RPMI8226 (cell line): ENCODE measurements at places on chromosomes 4 and X.
A peak's percentile ranks its signal among the peaks of the same experiment; 100 is the strongest.

DNA sequence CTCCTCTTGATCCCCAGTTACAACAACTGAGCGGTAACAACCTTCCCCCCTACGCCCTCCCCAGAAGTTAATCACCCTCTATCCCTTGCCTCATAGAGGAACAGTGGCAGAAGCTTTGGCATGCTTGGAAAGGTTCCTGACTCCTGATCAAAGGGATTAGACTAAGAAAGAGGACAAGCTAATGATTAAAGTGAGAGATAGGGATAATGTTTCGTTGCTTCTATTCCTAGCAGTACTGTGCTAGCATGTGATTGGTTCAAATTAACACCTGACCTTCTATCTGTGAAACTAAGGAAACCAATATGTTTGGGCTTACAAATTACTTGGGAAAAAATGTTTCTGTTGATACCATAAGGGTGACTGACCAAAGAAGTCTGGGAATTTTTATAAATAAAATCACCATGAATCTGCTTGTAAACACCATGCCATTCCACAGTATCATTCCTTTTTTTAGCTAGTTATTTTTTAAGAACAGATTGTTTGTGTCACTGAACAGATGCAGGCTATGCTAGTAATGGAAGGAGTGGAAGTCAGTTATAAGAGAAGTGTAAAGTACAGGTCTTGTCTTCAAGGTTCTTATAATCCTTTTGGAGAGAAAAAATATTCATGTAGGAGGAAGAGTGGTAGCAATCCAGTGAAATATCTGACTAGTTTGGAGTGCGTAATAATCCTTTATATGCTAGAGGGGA, 11.3 kb upstream of the ATP1B4 start:
- no peak for DNase-seq

DNA sequence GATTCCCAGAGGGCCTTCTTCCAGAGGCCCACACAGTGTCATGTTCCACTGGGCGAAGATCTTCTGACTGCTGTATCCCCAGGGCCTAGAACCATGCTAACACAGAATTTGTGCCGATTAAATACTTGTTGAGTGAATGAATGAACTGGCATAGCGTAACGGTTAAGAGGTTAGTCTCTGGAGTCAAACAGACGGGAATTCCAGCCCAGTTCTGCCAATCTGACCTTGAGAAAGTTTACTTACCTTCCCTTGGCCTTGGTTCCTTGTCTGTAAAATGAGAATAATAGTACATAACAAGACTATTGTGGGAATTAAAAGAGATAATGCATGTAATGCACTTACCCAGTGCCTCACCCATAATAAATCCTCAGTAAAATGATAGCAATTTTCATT, 58.3 kb upstream of the PLAC1 start:
- no peak for DNase-seq

GRCh38 chrX:94107981-94108380, 434.0 kb downstream of the FAM133A start:
- no peak for DNase-seq

GRCh38 chr4:1592068-1592708, 91.9 kb downstream of the FAM53A start:
- DNase-seq = no peak

GRCh38 chrX:111431001-111431400, 19.0 kb upstream of the DCX start:
- DNase-seq = no peak

- DNase-seq = no peak
Observed at GRCh38 chrX:13702111-13702789, 13.3 kb downstream of the RAB9A start.

- DNase-seq = peak; percentile 32
Observed at GRCh38 chr4:88008122-88008742, 797 bp downstream of the PKD2 start.

GRCh38 chrX:22060415-22061280, 28.5 kb downstream of the PHEX start:
- no peak for DNase-seq

DNA sequence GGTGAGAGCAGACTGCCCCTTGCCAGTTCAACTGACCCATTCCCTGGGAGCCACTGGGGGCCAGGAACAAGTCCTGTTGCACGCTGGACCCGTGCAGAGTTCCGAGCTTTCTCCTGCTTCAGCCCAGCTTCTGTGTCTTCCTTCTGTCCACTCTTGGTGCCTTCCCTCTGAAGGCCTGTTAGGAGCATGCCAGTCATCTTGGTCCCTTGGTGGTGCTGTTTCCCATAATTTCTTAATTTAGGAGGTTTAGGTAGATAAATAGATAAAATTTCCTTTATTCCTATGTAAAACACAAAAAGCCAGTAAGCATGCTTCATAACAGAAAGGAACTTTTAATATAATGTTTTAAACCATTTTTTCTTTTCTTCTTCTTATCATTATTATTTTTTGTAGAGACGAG, 672.7 kb downstream of the CCSER1 start:
- no peak for DNase-seq

DNA sequence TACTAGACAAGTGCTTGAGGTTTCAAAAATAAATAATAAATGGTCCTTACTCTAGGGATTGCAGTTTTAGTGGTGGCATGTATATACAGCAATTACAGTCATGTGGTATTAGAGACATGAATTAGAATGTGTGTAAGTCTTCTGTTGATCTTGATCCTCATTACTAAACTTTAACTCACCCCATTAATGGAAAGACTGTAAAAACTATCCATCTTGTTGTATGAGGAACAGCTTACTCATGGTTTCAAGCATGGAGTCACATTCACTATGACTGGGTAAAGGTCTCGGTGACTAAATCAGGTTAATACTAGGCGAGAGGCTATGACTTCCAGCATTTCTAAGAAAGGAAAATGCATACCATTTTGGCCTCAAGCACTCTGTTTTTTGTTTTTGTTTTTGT, 107.0 kb upstream of the HPGD start:
- no peak for DNase-seq

DNA sequence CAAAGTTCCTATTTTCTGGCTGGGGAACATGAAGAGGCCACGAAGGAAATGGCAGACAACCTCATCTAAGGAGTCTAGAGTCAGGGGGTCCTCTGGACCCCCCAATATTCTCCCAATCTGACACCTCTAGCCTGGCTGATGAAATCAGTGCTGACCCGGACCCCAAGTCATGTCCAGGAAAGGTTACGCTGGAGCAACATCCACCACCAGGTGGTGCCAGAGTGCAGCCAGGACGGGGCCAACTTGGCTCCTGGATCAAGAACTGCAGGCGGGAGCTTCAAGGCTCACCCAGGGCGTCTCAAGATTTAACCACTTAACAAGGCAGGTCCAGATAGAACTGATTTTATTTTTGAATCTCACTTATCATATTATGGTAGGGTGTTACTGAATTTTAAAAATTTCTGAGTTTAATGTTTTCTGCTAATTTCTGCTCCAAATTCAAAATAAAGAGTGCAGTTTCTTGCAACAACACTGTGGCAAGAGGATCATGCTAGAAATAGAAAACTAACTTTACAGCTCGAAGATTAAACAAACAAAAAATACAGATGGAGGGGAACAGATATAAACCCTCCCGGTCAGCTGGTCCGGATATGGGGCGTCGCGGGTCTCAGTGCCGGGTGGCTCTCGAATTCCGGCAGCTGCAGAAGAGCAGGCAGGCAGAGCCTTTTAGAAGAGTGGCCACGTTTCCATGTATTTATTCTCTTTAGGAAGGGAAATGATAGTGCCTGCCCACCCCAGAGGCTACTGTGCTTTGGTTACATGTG, 135.5 kb downstream of the AFAP1 start:
- peak; percentile 70 for DNase-seq

DNA sequence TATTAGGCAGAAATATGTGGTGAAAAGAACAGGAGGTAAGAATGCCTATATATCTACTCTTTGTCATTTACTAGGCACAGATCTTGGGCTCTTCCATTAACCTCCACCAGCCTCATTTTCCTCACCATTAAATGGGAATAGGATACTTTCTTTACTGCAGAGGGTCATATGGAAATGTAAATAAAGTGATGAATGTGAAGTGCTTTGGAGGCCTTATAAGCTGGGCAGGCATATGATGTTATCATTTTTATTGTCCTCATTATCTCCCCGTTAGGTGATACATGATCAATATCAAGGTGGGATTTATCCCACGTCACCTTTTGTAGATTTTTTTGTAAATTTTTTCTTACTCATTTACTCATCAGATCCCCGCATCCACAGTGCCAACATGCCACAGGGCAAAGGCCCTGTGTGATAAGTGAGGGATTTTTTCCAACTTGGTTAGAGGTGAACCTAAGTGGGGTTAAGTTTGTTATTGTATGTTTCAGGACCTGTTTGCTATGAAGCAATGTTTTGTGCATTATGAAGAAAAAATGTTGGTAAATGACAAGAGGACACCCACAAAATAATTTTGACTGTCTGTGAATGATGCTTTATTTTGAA, 107.8 kb downstream of the SLC4A4 start:
- DNase-seq = no peak

GRCh38 chr4:6876440-6876839, 33.2 kb upstream of the TBC1D14 start:
- no peak for DNase-seq

DNA sequence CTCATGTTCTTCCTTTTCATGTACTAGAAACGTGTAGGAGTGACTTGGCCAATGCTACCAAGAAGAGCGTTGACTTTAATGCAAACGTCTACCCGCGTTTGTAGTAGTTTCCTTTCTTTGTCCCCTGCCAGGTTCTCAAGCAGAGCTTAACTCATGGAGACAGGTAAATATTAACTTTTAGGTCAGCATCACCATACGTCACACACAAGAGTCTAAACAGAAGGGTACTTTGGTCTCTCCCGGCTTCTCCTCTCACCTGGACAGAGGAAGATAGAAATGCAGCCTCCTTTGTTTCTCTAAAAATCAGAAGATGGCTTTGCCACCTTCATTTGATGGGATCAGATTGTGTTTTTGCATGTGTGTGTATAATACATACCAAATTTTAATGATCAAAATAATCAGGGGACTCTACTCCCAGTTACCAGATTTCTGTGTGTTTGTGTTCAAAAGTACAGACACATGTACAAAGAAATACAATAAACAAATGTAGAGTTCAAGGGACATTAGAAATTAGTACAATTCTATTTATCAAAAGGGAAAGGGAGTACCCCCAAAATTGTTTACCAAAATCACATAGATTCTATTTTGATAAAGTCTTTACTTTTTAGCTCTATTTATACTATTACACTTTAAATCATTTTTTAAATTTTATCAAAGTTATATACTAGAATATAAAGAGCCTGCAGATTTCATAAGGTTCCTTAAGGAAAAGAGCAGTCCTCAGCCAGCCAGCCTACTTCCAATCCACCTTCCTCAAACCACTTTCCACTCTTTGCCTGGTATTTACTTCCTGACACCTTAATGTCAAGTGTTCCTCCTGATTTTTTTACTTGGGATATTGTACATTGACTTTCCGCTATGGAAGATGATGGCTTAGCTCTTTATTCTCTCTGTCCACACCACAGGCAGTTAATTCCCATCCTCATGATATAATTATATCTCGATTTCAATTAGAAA, 195.5 kb downstream of the RELL1 start:
- DNase-seq = no peak

DNA sequence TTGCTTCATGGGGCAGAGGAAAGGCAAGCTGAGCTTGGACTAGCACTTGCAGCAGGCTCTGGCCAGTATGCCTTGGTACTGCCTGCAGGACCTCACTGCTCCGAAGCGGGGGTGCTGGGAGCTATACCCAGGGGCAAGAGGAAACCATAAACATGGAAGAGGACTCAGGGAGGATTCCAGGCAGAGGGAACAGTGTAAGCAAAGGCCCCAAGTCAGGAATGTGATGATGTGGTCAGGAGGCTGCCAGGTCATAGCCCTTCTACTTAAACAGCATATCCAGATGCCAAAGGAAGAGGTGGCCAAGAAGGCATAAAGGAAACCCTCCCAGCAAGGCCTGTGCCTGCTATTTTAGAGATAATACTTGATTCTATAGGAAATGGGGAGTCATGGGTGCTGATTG, 31.1 kb downstream of the RAB40AL start:
- DNase-seq = no peak

- DNase-seq = no peak
Observed at GRCh38 chr4:86981789-86982188, 47.0 kb downstream of the AFF1 start.

GRCh38 chr4:2044542-2045517, 14.3 kb upstream of the NAT8L start:
- no peak for DNase-seq

DNA sequence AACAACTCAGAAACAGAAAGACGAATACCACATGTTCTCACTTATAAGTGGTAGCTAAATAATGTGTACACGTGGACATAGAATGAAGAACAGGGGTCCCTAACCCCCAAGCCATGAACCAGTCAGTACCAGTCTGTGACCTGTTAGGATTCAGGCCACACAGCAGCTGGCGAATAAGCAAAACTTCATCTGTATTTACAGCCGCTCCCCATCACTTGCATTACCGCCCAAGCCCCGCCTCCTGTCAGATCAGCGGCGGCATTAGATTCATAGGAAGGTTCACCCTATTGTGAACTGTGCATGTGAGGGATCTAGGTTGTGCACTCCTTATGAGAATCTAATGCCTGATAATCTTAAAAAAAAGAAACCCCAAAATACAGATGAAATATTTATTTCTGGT, 1128.7 kb downstream of the NLGN4X start:
- no peak for DNase-seq

GRCh38 chrX:110163488-110163887, 154.4 kb downstream of the AMMECR1 start:
- DNase-seq = no peak

DNA sequence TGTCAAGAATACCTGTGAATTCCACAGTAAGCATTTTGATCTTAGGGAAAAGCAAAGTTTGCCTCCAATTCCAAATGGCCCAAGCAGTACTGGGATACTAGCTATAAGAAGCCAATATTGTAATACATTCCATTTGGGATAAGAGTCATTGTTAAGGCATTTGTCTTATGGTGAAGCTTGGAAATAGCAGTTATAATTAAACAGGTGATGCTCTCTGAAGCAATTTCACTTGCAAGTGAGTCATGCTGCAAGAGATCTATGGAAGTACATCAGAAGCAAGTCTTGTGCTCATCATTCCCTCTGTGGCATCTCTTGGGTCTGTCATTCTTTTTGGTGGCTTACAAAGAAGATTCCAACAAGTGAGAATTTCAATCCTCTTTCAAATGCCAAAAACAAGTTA, 386.4 kb upstream of the RPS6KA3 start:
- no peak for DNase-seq

DNA sequence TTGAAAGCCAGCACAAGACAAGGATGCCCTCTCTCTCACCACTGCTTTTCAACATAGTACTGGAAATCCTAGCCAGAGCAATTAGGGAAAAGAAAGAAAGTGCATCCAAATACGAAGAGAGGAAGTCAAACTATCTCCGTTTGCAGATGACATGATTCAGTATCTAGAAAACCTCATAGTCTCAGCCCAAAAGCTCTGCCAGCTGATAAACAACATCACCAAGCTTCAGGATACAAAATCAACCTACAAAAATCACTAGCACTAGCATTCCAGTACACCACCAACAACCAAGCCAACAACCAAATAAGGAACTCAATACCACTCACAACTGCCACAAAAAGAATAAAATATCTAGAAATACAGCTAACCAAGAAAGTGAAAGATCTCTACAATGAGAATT, 38.6 kb downstream of the COX7B2 start:
- DNase-seq = no peak

- DNase-seq = peak; percentile 5
Observed at GRCh38 chrX:70554081-70554480, 109.4 kb downstream of the DLG3 start.
